T follicular helper cell (primary cell): ENCODE measurements at places on chromosomes 5 and 9.

- no peak for DNase-seq
Observed at GRCh38 chr9:29214690-29215253, 1641.5 kb upstream of the C9orf72 start.

- DNase-seq: peak; percentile 37
Observed at GRCh38 chr5:146541958-146542849, 26.2 kb upstream of the GPR151 start.

GRCh38 chr9:16276866-16277265 is 593.6 kb downstream of the BNC2 start:
- no peak for DNase-seq

DNA sequence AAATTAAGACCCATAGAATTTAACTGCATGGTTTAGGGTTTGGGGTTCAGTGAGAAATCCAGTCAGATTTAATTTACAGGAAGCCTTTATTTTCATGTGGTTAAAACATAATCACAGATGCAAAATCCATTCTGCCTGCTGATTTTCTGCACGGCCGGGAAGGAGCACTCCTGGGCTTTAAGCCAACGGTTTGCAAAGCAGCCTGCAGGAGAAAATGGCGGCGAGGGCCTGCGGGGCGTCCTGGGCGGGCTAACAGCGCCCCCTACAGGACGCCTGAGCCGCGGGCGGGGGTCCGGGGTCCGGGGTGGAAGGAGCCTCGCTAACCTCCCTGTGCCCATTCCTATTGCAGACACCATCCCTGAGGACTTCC is 47.6 kb downstream of the THBS4 start:
- DNase-seq: peak; percentile 4

- DNase-seq: no peak
Observed at GRCh38 chr5:87541033-87541432, 128.3 kb upstream of the CCNH start.

- no peak for DNase-seq
Observed at GRCh38 chr5:155053501-155053900, 39.9 kb downstream of the KIF4B start.

GRCh38 chr5:60677850-60678664 is 21.9 kb downstream of the DEPDC1B start:
- DNase-seq: no peak

DNA sequence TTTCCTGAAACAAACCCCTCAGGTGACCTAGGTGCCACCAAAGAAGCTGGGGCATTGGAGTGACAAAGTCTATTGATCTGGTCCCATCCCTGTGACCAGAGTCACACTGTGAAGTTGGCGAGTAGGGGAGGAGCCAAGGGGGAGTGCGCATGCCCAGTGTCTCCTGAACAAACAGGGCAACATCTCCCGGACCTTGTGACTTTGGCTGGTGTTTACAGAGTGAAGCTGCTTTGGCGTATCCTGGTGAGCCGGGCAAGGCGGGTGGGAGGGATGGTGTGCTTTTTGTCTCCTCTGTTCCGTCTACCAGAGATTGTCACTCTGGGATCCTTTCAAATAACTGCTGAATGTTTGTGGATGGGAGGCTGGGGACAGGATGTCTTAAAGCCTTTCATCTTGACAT is 204.5 kb downstream of the HSPA4 start:
- DNase-seq: no peak

DNA sequence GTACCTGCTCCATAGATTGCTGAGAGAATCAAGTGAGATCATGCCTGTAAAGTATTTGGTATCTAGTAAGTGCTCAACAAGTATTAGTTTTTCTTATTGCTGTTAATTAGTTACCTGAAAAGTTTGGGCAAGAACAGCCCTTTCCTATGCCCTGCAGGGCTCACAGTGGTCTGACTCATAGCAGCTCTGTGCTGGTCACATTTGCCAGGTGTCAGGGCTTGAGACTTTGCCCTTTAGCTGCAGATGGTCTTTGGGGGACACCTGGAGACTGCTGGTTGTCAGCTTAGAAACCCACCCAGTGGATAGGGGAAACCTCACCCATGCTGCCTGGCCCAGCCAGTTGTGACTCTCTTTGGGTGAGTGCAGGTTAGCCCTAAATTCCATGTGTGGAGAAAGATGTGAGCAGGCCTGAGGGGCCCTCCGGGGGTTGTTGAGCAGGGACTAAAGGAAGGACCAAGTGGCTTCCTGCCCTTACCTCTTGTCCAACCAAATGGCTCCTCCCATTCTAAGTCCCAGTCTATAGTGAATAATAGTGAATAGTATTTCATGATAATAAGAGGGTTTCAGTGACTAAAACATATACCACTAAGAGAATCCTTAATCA is 9.0 kb downstream of the COL27A1 start:
- no peak for DNase-seq

DNA sequence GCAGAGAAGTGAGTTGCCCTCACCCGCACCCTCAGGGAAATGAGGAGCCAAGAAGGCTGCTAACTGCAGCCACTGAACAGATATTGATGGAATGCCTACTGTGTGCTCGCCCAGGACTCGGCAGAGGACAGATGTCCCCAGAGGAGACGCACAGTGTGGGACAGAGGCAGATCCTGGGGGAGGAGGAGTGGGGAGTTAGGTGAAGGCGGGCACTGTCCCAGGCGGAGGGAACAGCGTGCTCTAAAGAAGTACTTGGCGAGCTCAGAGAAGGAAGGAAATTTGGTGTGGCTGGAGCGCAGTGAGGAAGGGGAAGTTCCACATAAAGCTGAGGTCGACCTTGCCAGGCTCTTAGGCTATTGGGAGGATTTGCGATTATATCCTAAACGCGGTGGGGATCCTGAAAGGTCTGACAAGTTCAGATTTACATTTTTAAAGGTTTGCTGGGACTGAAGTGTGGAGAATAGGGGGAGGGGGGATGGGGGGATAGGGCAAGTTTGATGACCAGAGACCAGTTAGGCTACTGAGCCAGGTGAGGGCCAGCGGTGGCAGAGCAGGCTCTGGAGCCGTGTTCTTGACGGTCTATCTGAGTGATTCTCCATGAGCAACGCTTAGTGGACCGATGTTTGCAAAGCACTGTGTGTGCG is 23.6 kb upstream of the CERCAM start:
- no peak for DNase-seq

DNA sequence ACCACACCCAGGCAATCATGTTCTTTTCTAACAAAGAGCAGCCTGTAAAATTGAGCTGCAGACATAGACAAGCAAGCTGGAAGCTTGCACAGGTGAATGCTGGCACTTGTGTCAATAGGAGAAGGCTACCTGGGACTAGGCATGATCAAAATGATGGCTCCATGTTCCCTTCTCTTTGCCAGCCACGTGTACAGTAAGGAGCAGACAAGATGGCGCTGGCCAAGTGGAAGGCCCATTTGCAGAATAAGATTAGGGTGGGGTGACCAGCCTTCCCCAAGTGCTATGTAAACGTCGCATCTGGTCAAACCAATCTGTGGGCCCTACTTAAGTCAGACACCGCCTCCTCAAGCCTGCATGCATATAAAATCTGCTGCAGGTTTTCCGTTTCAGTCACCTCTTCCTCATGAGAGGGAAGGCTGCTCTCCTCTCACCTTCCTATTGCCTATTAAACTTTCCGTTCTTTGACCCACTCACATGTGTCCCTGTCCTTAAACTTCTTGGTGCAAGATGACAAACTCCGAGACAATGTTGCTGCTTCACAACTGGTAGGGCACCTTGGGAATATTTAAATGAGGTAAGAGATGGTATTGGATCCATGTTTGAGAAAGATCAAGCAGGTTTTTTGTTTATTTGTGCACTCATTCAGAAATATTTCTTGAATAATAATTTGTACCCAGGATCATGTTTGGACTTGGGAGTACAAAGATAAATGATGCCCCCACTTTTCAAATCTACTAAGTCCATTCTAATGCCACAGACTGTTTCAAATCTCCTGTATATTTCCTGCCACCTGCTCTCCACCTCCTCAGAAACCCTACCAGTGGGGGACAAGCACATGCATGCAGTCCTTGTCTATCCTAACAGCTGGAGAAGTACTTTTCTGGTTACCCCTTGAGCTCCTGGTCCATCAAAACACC is 30.7 kb upstream of the TGFBR1 start:
- DNase-seq: no peak

GRCh38 chr5:125236007-125236406 is 489.6 kb upstream of the ZNF608 start:
- DNase-seq: no peak

- DNase-seq: no peak
Observed at GRCh38 chr5:172491481-172491880, 37.2 kb upstream of the SH3PXD2B start.

DNA sequence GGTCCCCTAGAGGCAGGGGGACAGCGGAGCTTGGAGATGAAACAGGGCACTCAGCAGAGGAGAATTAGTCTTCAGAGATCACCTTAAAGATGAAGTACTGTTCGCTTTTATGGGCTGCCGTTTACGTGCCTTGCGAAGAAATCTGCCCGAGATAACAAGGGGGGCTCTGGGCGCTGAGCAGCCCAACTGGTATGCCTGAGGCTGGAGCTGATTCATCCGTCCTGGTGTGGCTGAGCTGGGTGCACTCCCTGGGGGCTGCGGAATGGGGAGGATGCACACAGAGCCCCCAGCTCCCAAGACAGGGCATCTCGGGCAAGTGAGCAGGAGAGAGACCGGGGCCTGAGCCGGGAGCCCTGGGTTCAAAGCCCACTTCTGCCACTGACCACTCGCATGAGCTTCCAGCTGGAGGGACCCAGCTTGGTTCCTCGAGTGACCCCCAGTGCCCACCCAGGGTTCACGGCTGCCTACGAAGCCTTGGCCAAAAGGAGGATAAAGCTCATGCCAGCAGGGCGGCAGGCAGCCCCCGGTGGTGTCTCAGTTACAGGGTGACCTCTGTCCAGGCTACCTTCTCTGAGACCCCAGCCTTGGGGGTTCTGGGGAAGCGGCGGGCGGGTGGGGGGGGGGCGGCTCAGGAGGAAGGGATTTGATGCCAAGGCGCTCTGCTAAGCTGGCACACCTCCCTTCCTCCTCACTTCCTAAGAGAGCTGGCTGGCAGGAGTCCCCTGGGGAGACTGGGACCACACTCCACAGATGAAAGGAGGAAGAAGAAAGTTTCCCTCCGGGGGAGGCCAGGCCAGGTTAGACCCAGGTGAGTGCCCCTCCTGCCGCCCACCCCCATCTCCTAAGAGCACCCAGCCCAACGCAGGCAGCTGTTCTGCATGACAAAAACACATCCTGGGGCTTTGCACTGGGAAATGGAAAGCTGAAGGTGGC is 5.7 kb downstream of the FIBCD1 start:
- DNase-seq: no peak

- DNase-seq: no peak
Observed at GRCh38 chr9:124281931-124282371, 24.2 kb downstream of the NEK6 start.

DNA sequence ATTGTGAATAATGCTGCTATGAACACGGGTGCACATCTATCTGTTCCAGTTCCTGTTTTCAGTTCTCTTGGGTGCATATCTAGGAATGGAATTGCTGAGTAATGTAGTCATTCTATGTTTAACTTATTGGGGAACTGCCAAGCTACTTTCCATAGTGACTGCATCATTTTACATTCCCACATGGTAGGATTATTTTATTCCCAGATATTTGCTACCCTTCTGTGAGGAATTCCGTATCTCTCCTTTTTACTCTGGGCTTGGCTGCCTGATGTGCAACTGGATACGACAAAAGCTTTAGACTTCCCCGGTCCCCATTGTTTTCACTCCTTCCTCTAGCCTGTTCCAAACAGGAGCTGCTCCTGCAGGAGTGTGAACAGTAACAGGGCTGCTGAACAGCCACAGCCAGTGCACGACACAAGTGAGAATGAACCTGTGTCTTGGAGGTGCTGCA is 7.2 kb downstream of the TAS2R1 start:
- no peak for DNase-seq

DNA sequence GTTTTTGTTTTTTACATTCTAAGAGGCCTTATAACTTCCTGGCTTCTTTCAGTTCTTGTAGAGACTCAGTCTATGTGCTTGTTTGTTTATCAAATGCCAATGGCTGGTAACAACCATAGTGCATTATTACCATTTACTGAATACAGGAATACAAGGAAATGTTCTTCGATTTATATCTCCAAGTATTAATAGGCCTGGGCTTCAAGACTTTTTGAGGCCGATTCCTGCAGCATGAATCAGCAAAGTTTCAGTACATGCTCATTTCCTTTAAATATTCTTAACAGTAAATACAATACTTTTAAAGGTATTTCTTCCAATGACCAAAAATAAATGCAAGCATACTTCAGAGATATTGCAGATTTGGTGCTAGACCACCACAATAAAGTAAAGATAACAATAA is 535.3 kb downstream of the EFNA5 start:
- DNase-seq: no peak

DNA sequence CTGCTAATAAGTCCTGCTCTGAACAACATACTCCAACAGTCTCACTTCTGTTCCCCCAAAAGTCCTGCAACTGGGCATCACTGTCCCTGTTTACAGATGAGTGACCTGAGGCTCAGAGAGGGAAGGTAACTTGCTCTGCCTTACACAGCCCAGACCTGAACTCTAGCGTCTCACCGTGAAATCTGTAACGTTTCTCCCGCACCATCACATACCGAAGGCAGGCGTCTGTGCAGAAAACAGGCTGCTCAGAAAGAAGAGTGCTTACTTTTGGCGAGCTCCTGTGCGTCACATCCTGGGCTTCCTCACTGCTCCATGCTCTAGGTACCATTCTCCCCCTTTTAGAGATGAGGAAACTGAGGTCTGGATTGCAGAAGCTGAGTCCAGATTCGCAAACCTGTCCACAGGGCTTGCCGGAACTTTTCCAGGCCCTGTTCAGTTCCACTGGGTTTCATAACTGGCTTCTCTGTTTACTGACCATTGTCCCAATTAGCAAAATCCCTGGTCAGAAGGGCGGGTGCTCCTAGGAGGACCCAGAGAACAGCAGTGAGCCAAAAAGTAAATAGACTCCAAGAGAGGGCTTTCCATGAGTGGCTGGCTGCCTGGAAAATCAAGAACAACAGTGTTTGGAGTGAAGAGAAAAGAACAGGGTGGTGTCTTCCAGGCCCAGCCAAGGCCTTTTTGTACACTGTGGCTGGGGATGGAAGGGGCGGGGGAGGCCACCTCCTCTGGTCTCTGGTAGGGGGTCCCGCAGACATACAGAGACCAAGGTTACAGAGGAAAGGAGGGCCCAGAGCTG is 27.1 kb downstream of the GSN start:
- DNase-seq: no peak

DNA sequence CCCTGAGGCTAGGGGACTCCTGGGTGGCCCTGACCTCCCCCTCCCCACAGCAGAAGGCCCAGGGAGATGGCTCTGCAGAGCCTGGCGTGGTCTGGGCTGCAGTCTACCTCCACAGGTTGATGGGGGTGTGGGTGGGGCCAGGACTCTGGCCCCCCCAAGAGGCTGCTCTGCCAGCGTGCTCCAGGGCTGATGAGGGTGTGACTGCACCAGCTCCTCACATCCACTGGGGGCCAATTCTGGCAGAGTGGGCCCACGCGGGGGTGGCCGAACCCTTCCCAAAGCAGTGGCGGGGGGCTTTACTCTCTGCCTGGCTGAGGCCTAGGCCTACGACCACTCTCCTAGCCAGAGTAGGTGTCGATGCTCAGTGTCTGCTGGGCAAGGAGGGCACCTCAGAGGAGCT is 28.0 kb upstream of the UBAC1 start:
- DNase-seq: no peak

GRCh38 chr9:132192728-132193127 is 30.9 kb downstream of the NTNG2 start:
- DNase-seq: no peak

GRCh38 chr9:129602598-129603415 is 18.1 kb downstream of the C9orf50 start:
- no peak for DNase-seq
